ENCODE measurements at places on chromosomes 6 and 20.

- no peak for DNase-seq
Measured at GRCh38 chr6:138182939-138183789, 21.4 kb downstream of the ARFGEF3 start.

DNA sequence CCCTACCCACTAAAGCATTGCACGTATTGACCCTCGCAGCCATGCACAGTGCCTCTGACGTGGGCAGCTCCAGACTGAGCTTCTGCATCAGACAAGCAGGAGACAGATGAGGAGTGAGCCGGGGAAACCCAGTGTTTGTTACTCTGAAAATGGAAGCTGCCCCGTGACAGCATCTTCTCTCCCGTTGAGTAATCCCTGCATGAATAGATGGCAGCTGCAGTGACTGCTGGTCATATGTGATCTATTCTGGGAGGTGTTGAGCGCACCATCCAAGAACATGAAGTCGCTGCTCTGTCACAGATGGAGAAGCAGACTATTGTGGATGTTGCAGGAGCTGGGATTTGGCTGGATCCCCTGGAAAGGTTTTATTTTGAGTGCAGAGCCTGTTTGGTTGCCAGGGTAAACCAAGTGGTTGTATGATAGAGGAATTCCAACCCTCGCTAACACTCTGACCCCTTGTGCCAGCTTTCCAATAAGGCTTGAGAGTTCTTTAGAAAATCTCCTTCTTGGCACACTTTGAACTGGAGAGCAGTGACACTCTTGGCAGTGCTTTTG is 242.2 kb downstream of the NRN1 start:
- no peak for DNase-seq

DNA sequence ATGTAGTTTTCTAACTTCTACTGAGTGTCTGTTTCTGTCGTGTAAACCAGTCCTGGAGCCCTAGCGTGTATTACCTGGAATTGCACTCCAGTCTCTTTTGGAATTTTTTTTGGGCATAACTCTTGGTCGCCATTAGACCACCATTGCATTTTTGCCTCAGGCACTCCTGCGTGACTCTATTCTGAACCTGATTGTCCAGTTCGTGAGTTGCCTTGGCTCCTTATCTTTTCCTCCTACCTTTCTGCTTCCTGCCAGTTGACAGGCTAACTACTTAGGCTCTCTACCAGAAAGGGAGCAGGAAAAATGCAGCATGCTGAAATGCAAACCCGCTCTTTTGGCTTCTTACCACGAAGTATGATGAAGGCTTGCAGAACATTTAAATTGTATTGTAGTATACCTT is 490.9 kb upstream of the SOX4 start:
- DNase-seq: no peak

GRCh38 chr20:42441196-42441863 is 748.4 kb downstream of the PTPRT start:
- no peak for DNase-seq

Measured in stimulated activated CD8-positive, alpha-beta memory T cell treated with anti-CD3 and anti-CD28 coated beads, Interleukin-15, amount 100 ng/mL, for 1 hour (primary cell).